ENCODE measurements at places on chromosomes 16 and 17. TPM values are rescaled to one million over a fixed set of nuclear protein-coding genes. Genes with fewer than 3 reads are reported as not detected.

The NECAB2 gene
- 3.2 TPM for polyA plus RNA-seq

The KRTAP9-9 gene
- not detected for polyA plus RNA-seq

The CCL16 gene
- 0.14 TPM for polyA plus RNA-seq

The PRAC1 gene
- not detected for polyA plus RNA-seq

The DDX28 gene
- 10.1 TPM for polyA plus RNA-seq

The MRC2 gene
- polyA plus RNA-seq, result 52.6 TPM

The ITGA2B gene
- polyA plus RNA-seq, result 7.7 TPM

The KRTAP4-6 gene
- polyA plus RNA-seq, result not detected

The STX4 gene
- 39.5 TPM for polyA plus RNA-seq

The CTRL gene
- 7.6 TPM for polyA plus RNA-seq

The KRTAP9-8 gene
- not detected for polyA plus RNA-seq

The TBC1D26 gene
- polyA plus RNA-seq, result 1.3 TPM

The CES5A gene
- not detected for polyA plus RNA-seq

The SKAP1 gene
- 12.3 TPM for polyA plus RNA-seq

The BCL6B gene
- polyA plus RNA-seq, result 28.0 TPM

The TMC5 gene
- 0.70 TPM for polyA plus RNA-seq

The KRTAP2-3 gene
- not detected for polyA plus RNA-seq

The PPP4C gene
- polyA plus RNA-seq, result 88.1 TPM

The DHRS7C gene
- polyA plus RNA-seq, result not detected

The ADCY9 gene
- 9.4 TPM for polyA plus RNA-seq

Data from renal cortex interstitium (tissue), 15 donors.